ENCODE measurements at places on chromosomes 3 and 15. TPM values are rescaled to one million over a fixed set of nuclear protein-coding genes. Genes with fewer than 3 reads are reported as not detected.

- DNase-seq, result no peak
These were observed 94.3 kb upstream of the PFN2 start for GRCh38 chr3:150064971-150065370.

DNA sequence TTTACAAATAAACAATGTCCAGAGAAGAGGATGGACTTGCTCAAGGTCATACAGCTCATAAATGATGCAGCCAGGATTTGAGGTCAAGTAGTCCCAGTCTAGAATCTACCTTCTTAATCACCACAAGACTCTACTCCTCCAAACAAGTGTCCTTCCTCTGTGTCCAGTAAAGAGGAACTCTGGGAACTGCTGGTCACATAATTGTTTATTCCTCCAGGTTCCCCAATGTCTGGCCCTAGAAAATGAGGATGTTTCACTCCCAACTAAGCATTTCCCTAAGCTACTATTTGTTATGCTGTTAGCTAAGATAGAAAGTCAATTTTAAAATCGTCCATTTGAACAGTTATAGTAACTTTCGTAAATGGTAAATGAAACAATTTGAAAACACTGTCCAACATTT is 192.4 kb downstream of the FHIT start:
- DNase-seq, result no peak

- no peak for DNase-seq
These were observed 35.4 kb downstream of the RNU5B-1 start for GRCh38 chr15:65339920-65340319.

- no peak for DNase-seq
These were observed 20.9 kb upstream of the MELTF start for GRCh38 chr3:197050511-197050910.

DNA sequence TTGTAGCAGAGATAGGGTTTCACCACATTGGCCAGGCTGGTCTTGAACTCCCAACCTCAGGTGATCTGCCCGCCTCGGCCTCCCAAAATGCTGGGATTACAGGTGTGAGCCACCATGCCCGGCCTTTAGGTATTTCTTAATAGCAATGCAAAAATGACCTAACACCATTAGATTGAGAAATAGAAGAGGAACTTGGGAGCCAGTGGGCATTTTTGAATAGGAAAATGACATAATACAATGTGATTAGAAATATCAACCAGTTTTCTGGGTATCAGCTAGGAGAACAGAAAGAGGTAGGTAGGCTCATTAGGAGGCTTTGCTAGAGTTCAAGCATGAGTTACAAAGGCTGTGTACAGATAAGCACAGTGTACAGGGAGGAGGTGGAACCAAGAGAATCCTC is 101.8 kb upstream of the TBC1D5 start:
- DNase-seq, result no peak

GRCh38 chr3:192923731-192924130 is 6.1 kb upstream of the MB21D2 start:
- DNase-seq, result no peak

GRCh38 chr3:161108840-161109239 is 3.7 kb upstream of the B3GALNT1 start:
- no peak for DNase-seq

DNA sequence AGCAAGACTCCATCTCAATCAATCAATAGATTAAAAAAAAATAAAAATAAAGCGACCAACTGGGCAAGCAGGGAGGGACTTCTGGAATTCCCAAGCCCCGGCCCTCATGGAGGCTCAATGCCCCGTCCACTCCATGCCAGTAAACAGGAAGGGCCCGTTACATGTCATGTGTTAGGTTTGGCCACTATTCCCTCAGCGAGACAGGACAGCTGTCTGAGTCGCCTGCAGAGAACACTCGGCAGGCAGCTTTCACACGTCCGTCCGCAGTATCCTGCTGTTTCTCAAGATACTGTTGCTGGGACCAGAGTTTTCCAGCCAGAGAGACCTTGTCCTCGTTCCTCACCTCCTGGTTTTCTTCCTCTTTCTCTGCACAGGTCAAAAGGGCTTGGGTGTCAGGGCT is 18.0 kb downstream of the TMEM44 start:
- no peak for DNase-seq

DNA sequence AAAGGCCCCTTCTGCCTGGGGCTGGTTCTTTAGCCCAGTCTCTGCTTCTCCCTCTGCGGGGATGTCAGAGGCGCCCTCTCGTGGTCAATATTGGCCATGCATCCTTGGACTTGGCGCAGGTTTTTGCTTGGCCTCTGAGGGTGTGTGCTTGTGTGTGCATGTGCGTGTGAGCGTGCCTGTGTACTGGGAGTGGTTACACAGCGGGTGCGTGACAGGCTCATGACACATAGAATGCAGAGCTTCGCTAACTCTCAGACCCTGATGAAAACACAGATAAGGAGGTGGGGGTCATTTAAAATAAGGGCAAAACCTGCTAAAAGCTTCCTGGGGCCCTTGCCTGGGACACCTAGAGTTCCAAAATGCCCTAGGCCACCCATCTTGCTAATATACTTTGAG is 160.9 kb downstream of the SMAD6 start:
- DNase-seq, result peak; percentile 82

DNA sequence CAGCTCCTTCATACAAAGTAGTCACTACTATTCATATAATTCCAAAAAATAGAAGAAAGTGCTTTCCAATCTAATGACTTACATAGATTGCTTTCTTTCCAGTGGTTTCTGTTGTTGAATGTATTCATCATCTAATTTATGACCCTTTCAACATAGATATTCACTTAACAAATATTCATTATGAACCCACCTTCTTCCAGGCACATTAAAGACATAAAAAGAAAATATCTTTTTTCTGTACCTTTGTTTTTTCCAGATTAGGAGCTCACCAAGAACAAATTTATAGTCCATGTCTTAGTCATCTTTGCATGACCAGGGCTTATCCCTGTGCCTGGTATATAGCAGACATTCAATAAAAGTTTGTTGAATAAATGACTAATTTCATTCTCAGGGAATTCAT is 32.4 kb upstream of the PDZRN3 start:
- no peak for DNase-seq

DNA sequence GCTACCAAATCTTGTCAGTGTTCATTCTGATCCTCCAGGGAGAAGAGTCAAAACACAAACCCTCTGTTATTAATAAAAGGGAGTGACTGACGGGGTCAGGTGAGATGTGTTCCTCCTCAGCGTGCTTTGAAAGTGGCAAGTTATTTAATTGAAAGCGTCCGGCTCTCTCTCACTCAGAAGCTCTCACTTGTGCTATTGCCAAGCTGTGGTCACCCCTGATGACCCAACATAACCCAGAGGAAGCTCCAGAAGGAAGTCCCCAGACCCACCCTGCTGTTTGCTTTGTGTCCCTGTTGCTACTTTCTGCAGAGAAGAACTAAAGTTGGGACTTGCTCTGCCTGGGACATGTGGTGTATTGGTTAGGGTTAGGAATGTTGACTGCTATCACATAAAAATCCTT is 235.6 kb downstream of the EDEM1 start:
- DNase-seq, result no peak

DNA sequence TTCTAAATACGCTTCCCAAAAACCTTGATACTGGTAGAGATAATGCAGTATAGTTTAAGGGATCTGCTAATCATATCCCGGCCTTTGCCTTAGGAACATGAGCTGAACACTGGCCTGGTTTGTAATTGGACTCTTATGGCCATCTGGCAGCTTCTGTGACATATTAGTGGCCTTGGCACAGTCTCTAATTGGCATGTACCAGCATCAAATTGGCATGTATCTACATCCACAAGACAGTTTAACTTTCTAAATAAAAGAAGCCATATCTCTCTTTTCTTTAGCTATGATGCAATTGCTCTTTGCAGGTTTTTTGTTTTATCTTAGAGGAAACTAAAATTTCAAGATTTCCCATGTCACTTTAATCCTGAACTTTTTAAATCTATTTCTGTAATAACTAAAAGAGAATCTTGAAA is 44.6 kb upstream of the FILIP1L start:
- DNase-seq, result no peak

DNA sequence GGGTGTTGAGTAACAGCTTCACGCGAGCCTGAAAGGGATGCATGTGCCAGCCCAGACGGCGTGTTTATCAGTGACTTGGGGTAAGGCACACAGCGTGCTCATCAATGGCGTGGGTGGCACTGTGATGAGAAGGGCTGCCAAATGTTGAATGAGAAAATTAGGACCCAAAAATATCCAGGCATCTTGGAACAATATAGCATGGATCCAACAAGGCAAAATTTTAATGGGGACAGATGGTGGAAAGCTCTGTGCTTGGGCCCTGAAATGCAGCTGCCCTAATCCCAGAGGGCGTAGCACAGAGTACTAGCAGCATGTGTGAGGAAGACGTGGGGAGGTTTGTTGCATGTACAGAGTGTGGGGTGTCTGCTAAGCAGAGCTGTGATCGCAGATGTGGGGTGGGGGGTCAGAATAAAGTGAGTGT is 48.9 kb downstream of the SSUH2 start:
- no peak for DNase-seq

DNA sequence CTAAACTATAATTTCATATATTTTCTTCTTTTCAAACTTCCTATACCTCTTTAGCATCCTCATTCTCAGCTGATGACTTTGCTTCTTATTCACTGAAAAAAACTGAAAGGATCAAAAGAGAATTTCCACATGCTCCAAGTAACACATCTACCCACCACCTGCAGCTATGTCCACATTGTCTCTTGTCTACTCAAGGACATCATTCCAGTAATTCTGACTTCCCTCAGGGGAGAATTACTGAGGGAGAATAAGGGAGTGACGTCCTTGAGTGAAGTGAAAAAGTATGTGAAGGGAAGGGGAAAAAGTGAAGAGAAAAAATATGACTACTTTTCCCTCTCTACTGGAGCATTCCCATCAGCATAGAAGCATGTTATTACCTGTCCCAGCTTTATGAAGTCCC is 32.6 kb downstream of the ETFA start:
- no peak for DNase-seq

DNA sequence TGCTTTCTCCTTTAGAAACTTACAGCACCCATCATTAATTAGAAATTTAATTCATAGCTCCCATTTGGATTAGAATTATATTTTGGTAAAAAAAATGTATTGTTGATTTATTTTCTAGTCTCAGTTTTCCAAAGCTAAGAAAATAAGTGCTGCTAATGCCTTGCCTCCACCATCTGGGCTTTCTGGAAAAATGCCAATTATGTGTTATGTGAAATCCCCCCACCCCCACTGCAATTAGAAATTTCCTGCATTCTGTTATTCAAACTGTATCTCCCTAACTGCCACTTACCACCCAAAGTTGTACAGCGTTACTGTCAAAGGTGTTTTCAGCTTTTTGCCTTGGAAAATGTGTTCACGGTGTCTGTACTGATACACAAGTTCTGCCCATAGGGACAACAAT is 617.2 kb upstream of the UBE2E2 start:
- DNase-seq, result no peak

DNA sequence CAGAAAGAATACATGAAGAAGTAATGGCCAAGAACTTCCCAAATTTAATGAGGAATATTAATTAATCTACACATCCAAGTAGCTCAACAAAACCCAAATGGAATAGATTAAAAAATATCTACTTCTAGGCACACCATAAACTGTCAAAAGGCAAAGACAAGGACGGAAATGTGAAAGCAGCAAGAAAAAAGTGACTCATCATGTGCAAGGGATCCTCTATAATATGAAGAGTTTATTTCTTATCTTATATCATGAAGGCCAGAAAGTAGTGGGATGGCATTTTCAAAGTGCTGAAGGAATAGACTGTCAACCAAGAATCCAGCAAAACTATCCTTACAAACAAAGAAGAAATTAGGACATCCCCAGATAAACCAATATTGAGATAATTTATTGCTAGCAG is 73.9 kb upstream of the PRICKLE2 start:
- DNase-seq, result no peak

DNA sequence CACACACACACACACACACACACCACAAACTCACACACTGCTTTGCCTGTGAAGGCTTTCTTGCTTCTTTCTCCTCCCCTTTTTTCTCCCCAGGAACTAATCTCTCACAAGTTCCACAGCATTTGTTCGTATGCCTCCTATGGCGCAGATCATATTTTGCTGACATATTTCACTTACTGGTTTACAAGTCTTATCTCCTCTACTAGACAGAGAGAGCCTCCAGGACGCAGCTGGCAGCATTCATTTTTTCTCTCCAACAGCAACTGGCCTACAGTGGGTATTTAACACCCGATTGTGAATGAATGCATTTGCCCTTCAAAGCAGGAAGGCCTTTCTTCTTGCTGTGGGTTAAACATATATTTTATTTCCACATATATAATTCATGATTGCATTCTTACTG is 47.0 kb upstream of the DLG1 start:
- DNase-seq, result no peak

- no peak for DNase-seq
These were observed 192.6 kb upstream of the ALCAM start for GRCh38 chr3:105174017-105174615.

DNA sequence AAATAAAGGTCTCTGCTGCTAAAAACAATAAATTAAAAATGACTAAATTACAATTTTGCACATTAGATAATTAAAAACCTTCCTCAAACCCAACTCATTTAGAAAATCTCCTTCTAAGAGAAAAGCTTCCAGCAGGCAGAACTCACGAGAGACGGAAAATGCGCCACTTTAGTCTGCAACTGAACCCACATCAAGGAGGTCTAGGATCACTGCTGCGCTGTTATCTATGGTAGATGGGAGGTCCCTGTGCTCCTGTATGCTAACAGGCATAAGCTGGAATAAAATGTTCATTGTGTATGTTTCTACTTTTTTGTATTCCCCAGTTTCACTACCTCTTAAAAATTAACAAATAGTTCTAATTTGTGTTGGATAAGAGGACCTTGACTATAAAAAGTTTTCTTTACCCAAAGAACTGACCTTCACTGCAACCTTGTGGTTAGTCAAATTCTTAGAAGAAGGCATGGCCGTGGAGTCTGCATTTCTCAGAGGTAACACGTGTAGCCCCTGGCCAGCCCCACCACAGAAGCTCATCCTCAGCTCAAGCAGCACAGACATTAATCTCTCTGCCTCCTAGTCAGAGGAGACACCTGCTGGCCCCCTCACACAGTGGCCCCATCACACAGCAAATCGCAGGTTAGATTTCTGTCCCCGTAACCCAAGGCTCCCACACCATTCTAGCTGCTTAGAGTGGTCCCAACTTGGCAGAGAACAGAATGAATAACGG is 22.3 kb downstream of the STIMATE start:
- DNase-seq, result no peak

GRCh38 chr15:87712211-87712610 is 544.3 kb downstream of the NTRK3 start:
- DNase-seq, result no peak

- no peak for DNase-seq
These were observed 9.5 kb upstream of the APBA2 start for GRCh38 chr15:28876131-28876844.

GRCh38 chr15:25684521-25685431 is 178.4 kb downstream of the ATP10A start:
- no peak for DNase-seq

MB21D2 gene
- 11.9 TPM for total RNA-seq

TAMM41 gene
- total RNA-seq, result 16.8 TPM

CLDN11 gene
- 48.4 TPM for total RNA-seq

GPR62 gene
- total RNA-seq, result not detected

CACNA2D3 gene
- 3.4 TPM for total RNA-seq

GOLGA6B gene
- not detected for total RNA-seq

GALK2 gene
- total RNA-seq, result 64.1 TPM

RSL24D1 gene
- 92.4 TPM for total RNA-seq

GOLGA8G gene
- total RNA-seq, result not detected

MCF2L2 gene
- 0.64 TPM for total RNA-seq

PLA2G4E gene
- total RNA-seq, result not detected

SLC28A1 gene
- total RNA-seq, result not detected

CCDC9B gene
- 9.4 TPM for total RNA-seq

CD86 gene
- total RNA-seq, result 7.3 TPM

CLDN16 gene
- not detected for total RNA-seq

BCL6 gene
- total RNA-seq, result 346 TPM

SPATA12 gene
- not detected for total RNA-seq

All from breast epithelium (tissue), 4 donors.